ENCODE measurements at places on chromosomes 2 and 18. TPM values are rescaled to one million over a fixed set of nuclear protein-coding genes. Genes with fewer than 3 reads are reported as not detected.

- no peak for DNase-seq
Observed at GRCh38 chr2:8445580-8445979, 236.3 kb upstream of the ID2 start.

DNA sequence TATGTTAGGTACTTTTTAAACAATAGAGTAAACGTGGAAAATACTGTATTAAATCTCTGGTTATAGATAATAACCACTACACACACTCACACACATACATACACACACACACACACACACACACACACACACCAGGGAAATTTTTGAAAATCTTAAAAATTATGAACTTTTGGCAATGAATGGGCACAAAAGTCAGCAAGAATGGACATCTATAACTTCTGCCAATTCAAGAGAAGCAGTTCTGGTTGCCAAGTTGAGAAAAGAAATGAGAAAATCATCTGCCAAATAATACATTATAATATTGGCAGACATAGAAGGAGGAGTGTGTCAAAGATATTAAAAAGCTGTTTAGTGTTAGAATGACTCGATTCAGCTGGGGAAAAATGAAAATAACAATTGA lies 42.9 kb upstream of the TMEM178A start:
- no peak for DNase-seq

- DNase-seq: no peak
Observed at GRCh38 chr2:158923641-158924040, 44.8 kb upstream of the TANC1 start.

DNA sequence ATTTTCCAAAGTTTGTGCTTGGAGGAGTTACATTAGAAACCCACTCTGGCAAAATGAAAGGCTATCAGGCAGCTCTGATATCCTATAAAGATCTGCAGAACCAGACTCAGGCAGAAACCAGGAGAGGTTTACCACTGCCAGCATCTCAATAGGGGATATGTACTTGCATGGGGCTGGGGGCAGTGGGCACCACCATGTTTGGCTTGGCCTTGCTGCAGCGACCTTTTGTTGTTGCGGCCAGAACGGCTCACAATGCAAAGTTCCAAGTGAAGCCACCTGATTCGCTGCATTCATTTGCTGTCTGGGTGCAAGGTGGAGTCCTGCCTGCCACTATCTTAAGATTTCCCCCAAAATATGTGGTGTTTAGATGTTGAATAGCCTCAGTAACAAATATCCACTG lies 81.3 kb downstream of the COPS8 start:
- no peak for DNase-seq

GRCh38 chr2:227428731-227429285 lies 41.1 kb upstream of the SCYGR1 start:
- no peak for DNase-seq

- DNase-seq: no peak
Observed at GRCh38 chr2:98852932-98853331, 83.1 kb downstream of the CRACDL start.

DNA sequence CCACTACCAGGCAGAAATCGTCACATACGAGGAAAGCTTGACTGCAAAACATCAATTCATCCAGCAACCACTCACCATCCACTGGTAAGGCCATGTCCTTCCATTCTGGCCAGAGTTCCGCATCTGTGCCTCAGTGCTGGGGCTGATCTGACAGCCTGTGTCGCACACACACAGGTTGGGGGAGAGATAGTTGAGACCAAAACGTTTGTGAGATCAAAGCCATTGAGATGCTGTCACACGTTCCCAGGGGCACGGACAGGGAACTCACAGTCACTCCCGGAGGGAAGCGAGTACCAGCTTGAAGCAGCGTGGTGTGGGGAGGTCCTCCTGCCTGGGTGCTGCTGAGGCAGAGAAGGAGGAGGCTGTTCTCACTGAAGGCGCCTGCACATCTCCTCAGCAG lies 458.5 kb upstream of the SALL3 start:
- no peak for DNase-seq

DNA sequence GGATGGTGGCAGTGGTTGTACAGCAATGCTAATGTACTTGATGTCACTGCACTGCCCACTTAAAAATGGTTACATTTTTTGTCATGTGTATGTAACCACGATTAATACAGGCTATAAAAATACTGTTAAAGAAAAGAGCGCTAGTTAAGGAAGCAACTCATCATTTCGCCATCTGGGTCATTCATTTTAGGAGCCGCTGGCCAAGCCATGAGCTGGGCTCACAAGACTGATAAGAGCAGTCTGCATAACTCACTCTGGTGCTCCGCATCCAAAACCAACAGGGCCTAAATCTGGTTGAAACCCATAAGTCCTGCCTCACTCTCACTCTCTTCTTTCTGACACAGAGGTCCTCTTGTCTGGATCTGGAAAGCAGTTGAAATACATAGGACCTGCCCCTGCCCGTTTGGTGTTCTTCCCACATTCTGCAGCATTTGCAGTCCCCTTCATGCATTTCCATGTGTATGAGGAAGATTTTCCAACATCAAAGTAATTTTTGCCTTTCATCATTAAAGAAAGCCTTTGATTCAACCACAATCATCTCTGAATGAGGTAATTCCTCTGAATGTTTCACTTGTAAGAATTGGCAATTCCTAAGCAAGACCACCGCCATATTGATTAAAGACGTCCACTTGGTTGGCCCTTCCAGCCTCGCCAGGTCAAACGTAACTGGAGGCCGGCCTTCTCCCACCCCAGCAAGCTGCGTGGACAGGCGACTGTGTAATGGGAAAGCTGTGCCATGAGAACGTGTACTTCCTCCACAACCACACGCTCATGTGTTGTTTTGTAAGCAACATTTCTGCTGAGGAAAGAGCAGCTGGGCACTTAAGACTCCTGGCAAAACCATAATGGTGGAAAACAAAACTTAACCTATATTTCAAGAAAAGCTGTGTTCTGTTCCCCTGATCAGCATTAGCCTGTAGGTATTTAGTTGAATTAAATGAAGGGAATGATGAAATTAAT lies 112.2 kb downstream of the VAPA start:
- DNase-seq: no peak

The TMEM247 gene
- total RNA-seq: not detected

DNA sequence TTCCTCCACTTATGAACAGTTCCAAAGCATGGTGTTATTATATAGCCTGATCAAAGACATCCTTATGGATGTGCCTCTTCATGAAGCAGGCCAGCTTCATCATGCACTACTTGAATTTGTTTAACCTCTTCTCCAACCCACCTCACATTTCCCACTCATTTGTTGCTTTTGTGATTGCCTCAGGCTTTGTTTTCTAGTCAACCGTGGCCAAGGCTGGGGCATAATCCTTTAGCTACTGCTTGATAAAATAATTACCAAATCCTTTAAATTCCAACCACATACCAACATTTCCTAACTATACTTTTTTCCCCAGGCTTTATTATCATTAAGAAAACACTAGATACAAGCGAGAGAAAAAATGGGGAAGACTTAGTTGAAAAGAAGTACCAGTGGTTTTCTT lies 39.6 kb upstream of the SCN1A start:
- no peak for DNase-seq

- no peak for DNase-seq
Observed at GRCh38 chr18:23529604-23530003, 26.3 kb downstream of the RMC1 start.

DNA sequence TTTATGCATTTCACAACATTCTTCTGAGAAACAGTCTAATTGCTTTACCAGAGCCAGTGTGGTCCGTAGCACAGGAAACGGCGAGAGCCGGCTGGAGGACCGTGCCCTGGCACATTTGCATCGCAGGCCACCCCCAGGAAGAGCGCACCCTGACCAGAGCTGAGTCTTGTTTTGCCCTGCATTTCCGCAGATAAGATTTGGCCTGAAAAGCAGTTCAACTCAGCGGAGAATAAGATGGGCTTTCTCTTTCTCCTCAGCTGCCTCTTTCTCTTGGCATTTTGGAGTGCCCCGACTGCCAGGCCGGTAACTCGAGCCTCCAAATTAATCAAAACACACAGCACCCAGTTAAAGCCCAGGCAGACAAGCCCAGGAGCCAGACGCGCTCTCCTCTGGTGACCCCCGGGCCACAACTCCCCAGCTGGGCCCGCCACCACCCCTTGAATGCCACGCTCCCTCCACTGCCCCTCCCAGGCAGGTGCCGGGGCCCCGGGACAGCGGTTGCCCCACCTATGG lies 464 bp downstream of the COL4A4 start:
- DNase-seq: no peak

The LRP1B gene
- total RNA-seq: not detected

Measured in activated T-helper 1 cell treated with anti-CD3 and anti-CD28 coated beads, Interleukin-12 subunit alpha, Interleukin-12 subunit beta, Interleukin-2, Interleukin-4 antibody, amounts not matched to agents 30 ng/mL and 10 ng/mL and 1 ng/mL, durations not matched to agents 14 hours and 24 hours and 36 hours (primary cell).